Cortex of kidney (tissue), 1 donor: ENCODE measurements at places on chromosomes 16 and 17.

- DNase-seq: no peak
Measured at GRCh38 chr17:57672971-57673370, 72.1 kb downstream of the CCDC182 start.

GRCh38 chr17:5272322-5272721 is 9.8 kb upstream of the RABEP1 start:
- no peak for DNase-seq

GRCh38 chr17:75105126-75106080 is 4.4 kb upstream of the ARMC7 start:
- no peak for DNase-seq

DNA sequence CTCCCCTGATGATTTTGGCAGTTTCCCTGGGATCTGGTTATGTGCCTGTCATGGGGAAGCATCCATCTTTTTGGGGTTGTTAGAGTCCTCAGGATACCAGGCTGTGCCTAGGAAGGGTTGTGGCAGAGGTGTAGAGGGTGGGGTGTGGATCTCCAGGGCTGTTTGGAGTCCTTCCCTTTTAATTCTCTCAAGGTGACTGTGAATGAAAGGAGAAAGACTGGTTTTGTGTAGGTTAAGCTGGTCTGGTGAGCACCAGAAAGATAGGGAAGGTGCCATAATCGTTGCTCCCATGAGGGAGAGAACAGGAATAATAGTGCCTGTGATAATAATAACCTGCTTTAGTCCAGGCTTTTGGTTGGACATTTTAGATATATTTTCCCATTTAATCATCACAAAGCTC is 7.0 kb downstream of the MAP2K4 start:
- DNase-seq: no peak

GRCh38 chr17:67642488-67642887 is 75.2 kb upstream of the NOL11 start:
- DNase-seq: no peak

GRCh38 chr16:29985271-29985811 is 10.1 kb downstream of the HIRIP3 start:
- no peak for DNase-seq

GRCh38 chr16:61413021-61413420 is 623.2 kb downstream of the CDH8 start:
- no peak for DNase-seq

DNA sequence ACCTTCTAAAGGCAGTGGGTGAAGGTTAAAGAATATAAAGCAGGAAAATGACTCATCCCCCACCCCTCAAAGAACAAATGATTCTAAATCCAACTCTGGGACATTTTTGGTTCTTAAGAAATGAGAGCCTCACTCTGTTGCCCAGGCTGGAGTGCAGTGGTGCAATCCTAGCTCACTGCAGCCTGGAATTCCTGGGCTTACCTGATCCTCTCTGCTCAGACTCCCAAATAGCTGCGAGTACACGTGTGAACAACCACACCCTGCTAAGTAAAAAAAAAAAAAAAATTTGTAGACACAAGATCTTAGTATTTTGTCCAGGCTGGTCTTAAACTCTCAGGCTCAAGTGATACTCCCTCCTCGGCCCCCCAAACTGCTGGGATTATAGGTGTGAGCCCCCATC is 298.8 kb upstream of the MAF start:
- no peak for DNase-seq

GRCh38 chr16:1620391-1620790 is 8.2 kb downstream of the CRAMP1 start:
- DNase-seq: no peak

GRCh38 chr16:3832668-3833067 is 47.8 kb downstream of the CREBBP start:
- no peak for DNase-seq

GRCh38 chr17:42202696-42203095 is 8.4 kb upstream of the GHDC start:
- no peak for DNase-seq

- DNase-seq: no peak
Measured at GRCh38 chr17:55588446-55589242, 77.4 kb upstream of the SMIM36 start.

- DNase-seq: no peak
Measured at GRCh38 chr16:49844359-49844758, 11.6 kb downstream of the ZNF423 start.

- DNase-seq: no peak
Measured at GRCh38 chr17:50614471-50615051, 20.1 kb upstream of the ABCC3 start.

- no peak for DNase-seq
Measured at GRCh38 chr17:44543905-44544523, 13.3 kb upstream of the FZD2 start.

DNA sequence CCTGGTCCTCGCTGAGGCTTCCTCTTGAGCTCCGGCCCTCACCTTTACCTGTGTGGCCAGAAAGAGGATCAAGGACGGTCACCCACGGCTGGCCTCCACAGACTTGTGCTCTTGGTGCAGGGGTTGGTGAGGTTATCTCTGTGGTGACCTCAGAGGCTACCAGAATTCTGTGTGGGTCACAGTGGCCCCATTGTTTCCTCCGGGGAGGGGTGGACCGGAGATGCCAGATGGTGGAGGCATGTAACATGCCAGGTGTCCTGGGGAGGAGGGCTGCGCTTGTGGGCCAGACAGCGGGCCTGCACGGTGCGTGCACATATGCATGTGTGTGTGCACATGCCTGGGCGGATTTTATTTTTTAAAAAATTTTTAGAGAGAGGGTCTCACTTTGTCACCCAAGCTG is 6.3 kb downstream of the SGCA start:
- no peak for DNase-seq

- DNase-seq: no peak
Measured at GRCh38 chr17:6927290-6928126, 68.3 kb upstream of the ALOX12 start.

DNA sequence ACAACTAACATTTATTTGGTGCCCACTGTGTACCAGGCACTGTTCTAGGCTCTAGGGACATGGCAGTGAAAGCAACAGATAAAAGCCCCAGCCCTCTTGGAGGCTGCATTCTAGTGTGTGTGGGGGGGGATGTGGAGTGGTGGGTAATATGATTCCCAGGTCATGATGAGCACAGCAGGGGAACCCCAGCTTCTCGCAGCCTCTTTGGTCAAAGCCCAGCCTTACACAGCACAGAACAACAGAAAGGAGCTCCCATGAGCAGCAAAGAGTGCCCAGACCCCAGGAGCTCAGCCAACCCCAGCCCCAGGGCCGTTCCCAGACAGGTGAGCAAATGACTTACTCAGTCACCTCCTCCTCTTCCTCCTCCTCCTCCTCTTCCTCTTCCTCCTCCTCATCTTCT is 21.9 kb downstream of the CNGB1 start:
- DNase-seq: no peak

GRCh38 chr16:5850632-5851392 is 753.2 kb upstream of the EEF2KMT start:
- DNase-seq: no peak

- DNase-seq: no peak
Measured at GRCh38 chr16:75264457-75264998, 13.1 kb upstream of the BCAR1 start.

- no peak for DNase-seq
Measured at GRCh38 chr16:87435372-87436224, 43.5 kb downstream of the MAP1LC3B start.

GRCh38 chr17:68398691-68399637 is 58.3 kb downstream of the WIPI1 start:
- no peak for DNase-seq

GRCh38 chr16:15742716-15743115 is 92.7 kb downstream of the NDE1 start:
- DNase-seq: no peak

DNA sequence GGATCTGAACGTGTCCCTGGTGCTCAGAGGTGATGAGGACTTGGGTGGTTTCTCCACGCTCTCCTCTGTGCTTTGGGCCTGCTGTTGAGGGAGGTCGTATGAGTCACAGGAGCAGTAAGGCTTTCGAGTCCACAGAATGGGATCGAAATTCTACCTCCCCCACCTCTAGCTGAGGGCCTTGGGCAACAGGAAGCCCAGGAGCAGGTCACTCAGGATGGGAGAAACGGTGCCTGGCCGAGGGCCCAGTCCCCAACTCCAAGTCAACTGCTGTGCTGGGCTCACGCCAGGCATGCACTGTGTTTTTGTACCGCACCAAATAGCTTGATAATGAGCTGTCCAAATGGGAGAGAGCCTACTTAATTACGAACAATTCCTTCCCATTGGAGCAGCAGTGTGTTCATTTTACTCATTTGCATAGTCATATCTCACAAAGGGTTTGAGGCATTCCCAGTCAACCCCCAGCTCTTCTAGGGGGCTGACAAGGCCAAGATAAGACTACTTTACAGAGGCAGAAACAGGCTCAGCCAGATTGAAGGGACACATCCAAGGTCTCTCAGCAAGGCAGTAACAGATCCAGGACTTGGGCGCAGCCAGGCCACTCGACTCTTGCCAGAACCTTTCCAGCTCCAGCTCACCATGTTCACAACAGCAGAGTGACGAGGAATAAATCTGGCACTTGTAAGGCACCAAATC is 53.6 kb downstream of the WNT3 start:
- no peak for DNase-seq

GRCh38 chr17:75692976-75693375 is 25.8 kb downstream of the SAP30BP start:
- DNase-seq: no peak

DNA sequence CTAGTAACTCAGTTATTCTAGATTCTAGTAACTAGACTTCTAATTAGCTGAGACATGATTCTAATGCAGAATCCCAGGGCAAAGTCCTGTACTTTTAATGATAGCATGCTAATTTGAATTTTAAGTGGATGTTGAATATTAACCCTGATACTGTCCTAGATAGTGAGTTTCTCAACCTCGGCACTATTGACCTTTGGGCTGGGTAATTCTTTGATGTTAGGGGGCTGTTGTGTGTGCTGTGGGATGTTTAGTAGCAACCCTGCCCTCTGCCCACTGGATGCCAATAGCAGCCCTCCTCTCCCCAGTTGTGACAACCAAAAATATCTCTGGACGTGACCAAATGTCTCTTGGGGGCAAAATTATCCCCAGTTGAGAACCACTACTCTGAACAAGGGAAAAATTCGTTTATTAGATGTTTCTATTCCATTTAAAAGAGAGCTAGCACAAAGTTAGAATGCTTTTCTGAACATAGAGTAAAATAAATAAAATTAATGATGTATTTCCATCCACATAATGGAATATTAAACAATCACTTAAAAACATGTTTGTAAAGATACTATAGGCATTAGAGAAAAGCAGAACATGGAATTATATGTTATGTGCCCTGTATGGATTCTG is 30.2 kb downstream of the SALL1 start:
- DNase-seq: no peak

GRCh38 chr16:80946481-80946880 is 60.2 kb downstream of the CMC2 start:
- DNase-seq: no peak

DNA sequence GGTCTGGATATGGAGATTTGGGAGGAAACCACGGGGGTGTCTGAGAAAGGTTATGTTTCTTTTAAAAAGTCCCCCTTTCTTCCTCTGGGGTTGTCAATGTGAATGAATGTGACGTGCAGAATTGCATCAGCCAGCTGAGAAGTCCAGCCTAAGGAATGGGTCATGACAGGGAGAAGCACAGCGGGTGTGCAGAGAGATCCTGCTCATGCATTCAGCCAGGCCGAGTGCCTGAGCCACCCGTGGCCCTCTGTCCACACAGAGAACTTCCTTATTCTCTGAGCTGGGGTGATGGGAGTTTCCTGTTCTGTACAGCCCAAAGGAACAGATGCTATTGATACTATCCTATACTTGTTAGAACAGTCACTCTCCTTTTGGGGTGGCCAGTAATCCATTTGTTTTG is 117.9 kb downstream of the CPPED1 start:
- DNase-seq: no peak

DNA sequence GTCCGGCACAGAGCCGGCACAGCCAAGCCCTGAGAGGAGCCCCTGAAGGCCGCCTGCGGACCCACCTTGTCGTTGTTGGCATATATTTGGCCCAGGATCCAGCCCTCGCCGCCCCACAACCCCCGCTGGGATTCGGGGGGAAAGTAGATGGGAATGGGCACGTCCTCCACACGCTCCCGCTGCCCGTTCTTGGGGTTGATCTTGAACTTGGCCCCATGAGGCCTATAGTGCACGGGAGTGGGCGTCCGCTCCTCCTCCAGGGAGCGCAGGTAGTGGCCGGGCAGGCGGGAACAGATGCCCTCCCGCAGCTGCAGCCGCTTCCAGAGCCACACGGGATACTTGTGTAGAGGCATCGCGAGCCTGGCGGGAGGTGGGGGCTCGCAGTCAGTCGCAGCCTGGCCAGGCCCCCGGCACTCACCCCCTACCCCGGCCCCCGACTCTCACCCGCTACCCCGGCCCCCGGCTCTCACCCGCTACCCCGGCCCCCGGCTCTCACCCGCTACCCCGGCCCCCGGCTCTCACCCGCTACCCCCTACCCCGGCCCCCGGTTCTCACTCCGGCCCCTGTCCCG is 387 bp downstream of the MRPL28 start:
- DNase-seq: no peak

DNA sequence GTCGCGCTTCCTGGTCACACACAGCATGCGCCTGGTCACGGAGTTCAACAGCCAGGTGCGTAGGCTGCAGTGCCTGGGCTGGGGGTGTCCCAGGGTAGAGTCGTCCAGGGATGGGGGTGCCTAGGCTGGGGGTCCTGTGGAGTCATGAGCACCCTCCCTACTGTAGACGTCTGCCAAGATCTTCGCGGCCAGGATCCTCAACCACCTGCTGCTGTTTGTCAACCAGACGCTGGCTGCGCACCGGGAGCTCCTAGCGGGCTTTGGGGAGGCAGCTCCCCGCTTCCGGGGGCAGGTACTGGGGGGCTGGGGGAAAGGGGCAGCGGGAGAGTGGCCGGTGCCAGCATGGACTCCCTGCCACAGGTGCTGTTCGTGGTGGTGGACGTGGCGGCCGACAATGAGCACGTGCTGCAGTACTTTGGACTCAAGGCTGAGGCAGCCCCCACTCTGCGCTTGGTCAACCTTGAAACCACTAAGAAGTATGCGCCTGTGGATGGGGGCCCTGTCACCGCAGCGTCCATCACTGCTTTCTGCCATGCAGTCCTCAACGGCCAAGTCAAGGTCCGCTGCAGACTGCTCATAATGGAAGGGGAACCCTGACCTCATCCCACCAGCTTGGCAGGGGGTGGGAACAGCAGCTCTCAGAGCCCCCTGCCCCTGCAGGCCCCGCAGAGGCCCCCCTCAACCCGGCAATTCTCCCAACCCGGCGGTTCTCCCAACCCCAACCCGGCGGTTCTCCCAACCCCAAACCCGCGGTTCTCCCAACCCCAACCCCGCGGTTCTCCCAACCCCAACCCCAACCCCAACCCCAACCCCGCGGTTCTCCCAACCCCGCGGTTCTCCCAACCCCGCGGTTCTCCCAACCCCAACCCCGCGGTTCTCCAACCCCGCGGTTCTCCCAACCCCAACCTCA is 2.4 kb downstream of the PDIA2 start:
- no peak for DNase-seq

DNA sequence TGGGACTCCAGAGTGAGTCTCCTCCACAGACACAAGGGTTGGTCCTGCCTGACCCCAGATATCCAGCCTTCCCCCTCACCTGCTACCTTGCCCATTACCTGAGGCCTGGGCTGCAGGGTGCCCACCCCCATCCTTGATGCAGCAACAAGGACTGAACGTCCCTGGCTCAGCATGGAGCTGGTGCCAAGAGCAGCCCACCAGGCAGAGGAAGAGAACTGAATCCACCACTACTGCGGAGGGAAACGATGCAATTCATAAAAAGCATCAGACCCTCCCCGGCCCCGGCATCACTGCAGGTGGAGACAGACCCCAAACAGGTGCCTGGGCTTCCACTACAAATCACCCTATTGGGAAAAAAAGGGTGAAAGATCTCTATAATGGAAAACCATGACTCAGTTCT is 131.0 kb upstream of the TNRC6C start:
- no peak for DNase-seq
